Suppressor macrophage treated with lipopolysaccharide for 4 hours (primary cell): ENCODE measurements at places on chromosomes 1 and 21.
A peak's percentile ranks its signal among the peaks of the same experiment; 100 is the strongest.

DNA sequence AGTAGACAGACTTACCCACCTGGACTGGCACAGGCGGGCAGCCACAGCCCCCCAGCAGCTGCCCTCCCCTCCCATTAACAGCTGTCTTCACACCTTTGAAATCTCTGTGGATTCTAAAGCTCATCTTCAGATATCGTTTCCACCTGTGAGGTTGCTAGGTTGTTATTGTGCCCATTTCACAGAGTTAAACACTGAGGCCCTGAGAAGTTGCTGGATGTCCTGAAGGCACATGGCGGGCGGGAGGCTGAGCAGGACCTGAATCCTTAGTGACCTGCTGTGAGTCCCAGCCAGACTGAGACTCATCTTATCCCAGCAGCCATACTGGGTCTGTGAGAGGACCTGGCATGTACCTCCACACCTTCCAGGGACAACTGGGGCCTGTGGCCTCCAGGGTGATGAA is 134.8 kb upstream of the TMEM51 start:
- no peak for DNase-seq

DNA sequence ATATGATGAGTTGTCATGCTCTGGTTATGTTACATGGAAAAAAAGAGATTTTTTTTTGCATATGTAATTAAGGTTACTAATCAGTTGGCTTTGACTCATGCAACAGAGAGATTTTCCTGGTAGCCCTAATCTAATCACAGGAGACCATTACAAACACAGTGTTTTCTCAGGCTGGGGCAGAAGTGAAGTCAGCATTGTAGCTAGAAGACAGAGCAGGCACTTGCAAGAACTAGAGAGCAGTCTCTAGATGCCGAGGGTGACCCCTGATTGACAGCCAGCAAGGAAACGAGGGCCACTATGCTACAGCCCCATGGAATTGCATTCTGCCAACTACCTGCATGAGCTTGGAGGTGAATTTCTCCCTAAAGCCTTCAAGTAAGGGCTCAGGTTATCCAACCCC is 151.3 kb downstream of the RUNX1 start:
- no peak for DNase-seq

- DNase-seq: no peak
Measured at GRCh38 chr1:153659656-153660055, 1.2 kb downstream of the SNAPIN start.

- DNase-seq: no peak
Measured at GRCh38 chr1:10122926-10123325, 87.4 kb upstream of the KIF1B start.

DNA sequence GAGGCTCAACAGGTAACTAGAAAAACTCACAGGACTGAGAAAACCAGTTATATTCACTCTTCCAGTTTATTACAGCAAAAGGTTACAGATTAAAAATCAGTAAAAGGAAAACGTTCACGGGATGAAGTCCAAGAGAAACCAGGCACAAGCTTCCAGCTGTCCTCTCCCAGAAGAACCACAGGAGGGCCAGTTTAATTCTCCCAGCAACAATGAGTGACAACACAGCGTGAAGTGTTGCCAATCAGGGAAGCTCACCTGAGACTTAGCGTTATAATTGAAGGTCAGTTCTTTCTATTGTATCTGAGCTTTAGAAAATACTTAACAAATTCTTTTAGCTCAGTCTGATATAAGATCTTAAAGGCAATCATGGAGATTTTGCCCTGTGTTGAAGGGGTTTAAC is 65.2 kb upstream of the TNR start:
- no peak for DNase-seq

DNA sequence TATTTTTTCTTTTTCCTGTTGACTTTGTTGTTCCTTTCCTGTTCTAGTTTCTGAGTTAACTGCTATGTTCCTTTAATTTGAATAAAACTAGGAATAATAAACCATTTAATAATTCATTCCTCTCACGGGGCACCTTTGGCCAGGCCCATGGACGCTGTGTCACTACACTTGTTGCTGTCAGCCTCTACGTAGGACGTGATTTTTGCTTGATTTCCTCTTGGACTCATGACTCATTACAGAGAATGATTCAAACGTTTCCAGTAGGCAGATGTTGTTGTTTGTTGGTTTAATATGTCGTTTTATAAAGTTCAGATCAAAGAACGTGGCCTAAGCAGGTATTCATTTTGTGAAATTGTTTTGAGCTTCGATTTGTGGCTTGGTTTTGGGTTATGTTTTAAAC is 9.1 kb upstream of the SLC19A1 start:
- DNase-seq: peak; percentile 90

DNA sequence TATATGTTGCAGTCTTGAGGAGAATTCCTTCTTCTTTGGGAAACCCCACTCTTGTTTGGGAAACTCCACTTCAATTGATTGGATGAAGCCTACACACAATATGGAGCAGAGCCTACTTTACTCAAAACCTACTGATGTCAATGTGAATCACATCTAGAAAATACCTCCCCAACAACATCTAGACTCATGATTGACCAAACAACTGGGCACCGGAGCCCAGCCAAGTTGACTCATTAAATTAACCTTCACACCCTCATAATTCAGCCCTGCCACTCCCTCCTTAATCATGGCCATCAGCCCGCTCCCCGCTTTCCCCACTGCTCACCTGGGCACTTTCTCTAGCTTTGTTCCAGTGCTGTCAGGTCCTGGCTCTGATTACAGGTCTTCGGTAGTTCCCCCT is 208.1 kb upstream of the MAP1LC3C start:
- no peak for DNase-seq

DNA sequence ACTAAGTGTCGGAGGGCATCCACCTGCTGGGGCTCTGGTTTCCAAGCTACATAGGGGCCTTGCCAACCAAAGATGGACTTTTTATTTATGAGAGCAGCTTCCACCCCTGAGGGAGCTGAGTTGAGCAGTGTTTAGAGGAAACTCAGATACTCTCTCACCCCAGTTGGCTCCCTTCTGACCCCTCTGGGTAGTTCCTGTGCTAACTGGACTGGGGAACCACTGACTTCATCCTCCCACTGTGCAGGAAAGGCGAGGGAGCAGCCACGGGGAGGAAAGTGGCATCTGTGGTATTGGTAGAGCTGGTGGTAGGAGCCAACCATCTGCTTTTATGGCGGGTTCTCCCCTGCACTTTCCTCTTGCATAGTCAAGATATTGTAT is 70.4 kb downstream of the MPZL1 start:
- no peak for DNase-seq

GRCh38 chr1:16925635-16926490 is 4.1 kb downstream of the CROCC start:
- no peak for DNase-seq

GRCh38 chr1:36367066-36367465 is 18.7 kb downstream of the STK40 start:
- no peak for DNase-seq

DNA sequence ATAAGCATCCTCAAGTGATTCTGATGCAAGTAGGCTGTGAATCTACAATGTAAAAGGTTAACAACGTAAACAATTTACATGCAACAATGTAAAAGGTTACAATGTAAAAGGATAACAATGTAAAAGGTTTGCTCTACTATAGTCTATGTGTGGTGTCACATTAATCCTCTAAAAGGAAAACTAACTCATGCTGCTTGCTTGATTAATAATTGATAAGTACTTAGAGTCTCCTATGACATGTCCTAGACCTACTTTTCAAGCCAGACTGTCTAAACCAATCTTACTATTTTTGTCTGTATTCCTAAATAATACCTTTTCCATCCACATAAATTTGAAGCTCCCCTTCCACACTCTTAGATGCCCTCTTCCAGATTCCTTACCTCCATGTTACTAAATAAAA is 606.8 kb downstream of the LTN1 start:
- no peak for DNase-seq

DNA sequence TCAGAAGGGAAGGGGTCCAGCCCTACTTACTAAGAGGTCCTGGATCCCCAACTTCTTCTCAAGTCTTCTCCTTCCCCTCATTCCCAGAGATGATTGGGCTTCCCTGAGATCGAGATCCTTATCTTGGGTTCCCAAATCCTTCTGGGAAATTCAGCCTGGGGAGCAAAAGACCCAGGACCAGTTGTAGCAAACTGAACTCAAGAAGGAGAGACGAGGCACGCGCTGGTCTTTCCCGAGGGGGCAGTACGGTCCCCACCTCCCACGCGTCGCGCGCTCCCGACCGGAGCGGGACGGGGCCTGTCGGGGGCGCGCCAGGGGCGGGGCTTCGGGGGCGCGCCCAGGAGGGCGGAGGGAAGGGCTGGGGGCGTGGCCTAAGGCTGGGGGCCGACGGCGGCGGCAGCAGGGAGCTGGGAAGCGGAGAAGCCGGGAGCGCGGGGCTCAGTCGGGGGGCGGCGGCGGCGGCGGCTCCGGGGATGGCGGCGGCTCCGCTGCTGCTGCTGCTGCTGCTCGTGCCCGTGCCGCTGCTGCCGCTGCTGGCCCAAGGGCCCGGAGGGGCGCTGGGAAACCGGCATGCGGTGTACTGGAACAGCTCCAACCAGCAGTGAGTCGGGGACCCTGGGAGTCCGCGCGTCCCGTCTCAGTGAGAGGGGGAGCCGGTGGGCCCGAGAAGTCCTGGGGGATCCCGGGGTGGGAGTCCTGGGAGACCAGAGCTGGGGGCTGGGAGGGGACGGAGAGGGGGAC is at the start of gene EFNA3:
Gene EFNA3, plus strand, starts transcription at position 369 of the 741 bp plus-strand sequence. Its CDS starts 105 bp downstream, at position 474.
- DNase-seq: peak; percentile 74

GRCh38 chr1:1670866-1671265 is 12.1 kb upstream of the CDK11B start:
- DNase-seq: no peak

GRCh38 chr1:153572569-153573015 is 6.9 kb upstream of the S100A2 start:
- DNase-seq: peak; percentile 96

GRCh38 chr1:32426489-32427255 is 32.4 kb upstream of the BSDC1 start:
- no peak for DNase-seq

DNA sequence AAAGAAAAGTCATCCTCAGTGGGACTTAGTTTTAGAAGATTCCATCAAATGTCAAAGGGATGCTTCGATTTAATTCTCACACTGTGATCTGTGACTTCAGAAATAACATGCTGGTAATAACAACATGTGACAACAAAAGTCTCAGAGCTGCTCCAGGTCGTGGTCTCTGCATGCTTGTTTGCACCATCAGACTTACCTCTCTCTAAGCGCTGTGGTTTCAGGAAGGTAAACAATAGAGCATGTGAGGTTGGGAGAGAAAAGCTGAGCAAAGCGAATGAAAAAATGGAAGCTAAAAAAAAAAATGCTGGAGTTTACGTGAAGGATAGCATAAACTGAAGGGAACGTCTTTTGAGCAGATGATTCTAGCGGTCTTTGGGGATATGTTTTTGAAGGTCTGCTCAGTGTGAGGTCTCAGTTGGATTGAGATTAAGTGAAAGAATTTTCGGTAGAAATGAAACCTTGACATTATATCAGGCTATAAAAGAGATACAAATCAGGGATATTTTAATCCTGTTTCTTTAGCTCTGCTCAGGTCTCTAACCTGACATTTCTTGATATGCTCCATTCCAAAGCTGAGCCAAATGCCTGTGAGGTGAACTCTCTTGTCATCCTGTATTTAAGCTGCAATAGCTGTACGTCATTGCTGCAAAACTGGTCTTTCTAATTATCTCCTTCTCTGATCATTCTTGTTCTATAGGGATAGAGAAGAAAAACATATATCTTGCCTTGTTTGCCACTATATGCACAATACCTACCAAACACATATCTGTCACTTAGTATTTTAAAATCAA is 86.5 kb downstream of the C1orf21 start:
- DNase-seq: no peak

- no peak for DNase-seq
Measured at GRCh38 chr1:81053826-81054225, 746.9 kb upstream of the ADGRL2 start.

DNA sequence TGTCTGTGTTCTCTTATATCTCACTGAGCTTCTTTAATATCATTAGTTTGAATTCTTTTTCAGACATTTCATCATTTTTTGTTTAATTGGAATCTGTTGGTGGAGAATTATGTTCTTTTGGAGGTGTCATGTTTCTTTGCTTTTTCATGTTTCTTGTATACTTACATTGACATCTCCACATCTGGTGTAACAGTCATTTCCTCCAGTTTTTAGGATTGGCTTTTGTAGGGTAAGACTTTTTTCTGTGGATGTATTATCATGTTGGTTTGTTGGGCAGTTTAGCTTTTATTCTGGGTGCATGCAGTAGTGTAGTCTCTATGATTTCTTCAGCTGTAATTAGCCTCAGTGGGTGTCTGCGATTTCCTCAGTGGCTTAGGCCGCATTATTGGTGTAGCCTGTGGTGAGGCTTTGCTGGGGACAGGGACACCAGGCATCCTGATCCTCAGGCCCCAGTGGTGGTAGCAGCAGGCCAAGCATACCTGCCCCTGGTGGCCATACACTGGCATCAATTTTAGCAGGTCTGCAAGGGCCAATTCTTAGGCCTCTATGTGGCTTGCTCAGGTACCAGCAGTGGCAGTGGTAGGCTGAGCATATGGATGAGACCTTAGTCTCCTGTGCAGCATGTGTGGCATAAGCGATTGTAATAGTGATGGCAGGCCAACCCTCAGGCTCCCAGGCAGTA is 77.6 kb upstream of the SAMD13 start:
- no peak for DNase-seq

GRCh38 chr1:161198194-161198896 is 509 bp downstream of the ADAMTS4 start:
- no peak for DNase-seq

GRCh38 chr21:44958471-44959191 is 18.8 kb downstream of the SLX9 start:
- DNase-seq: no peak

- DNase-seq: no peak
Measured at GRCh38 chr1:153953859-153954365, 4.5 kb downstream of the CRTC2 start.
